Osteoblast (primary cell): ENCODE measurements at places on chromosomes 2 and 18. TPM values are rescaled to one million over a fixed set of nuclear protein-coding genes. Genes with fewer than 3 reads are reported as not detected.
A peak's percentile ranks its signal among the peaks of the same experiment; 100 is the strongest.

- H3K4me3 ChIP-seq: peak overlapping the region; percentile 86
- peaks cover 18% of the 10 kb centered on the region for H3K4me1 ChIP-seq
- peak overlapping the region; percentile 86 for H3K27ac ChIP-seq
- no peaks in the 10 kb centered on the region for H3K27me3 ChIP-seq
- DNase-seq: peak; percentile 77
- no peaks in the 10 kb centered on the region for H3K36me3 ChIP-seq
These were observed 587 bp downstream of the MEIS1 start for GRCh38 chr2:66435549-66435875.

- no peaks in the 10 kb centered on the region for H3K36me3 ChIP-seq
- peak; percentile 35 for DNase-seq
- H3K4me3 ChIP-seq: no peak overlapping the region
- H3K27me3 ChIP-seq: no peaks in the 10 kb centered on the region
These were observed 55.9 kb downstream of the SDC1 start for GRCh38 chr2:20168727-20169696.

GRCh38 chr2:206418968-206419367 is 24.4 kb upstream of the ADAM23 start:
- no peak for DNase-seq
- no peaks in the 10 kb centered on the region for H3K36me3 ChIP-seq
- H3K27ac ChIP-seq: no peak overlapping the region
- H3K27me3 ChIP-seq: no peaks in the 10 kb centered on the region
- no peaks in the 10 kb centered on the region for H3K4me1 ChIP-seq

- no peaks in the 10 kb centered on the region for H3K36me3 ChIP-seq
- no peak for DNase-seq
- H3K4me1 ChIP-seq: no peaks in the 10 kb centered on the region
These were observed 24.2 kb downstream of the MYT1L start for GRCh38 chr2:2306878-2307277.

DNA sequence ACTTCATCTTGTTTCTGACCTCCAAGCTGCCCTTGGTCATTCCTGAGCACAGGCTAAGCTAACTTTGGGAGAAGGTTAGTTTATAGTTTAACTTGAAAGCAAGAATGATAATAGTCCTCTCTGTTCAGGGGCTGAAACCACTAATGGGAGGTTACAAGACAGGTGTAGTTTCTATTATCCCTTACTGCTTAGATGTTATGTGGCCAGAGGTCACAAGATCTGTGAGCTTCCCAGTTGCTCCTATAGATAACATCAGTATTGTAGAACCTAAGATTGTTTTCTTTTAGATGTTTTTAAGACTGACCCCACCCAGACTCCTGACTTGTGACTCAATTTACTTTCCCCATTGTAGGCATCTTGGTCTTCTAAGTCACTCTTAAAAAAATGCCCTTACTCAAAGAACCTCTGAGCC is 94.8 kb upstream of the LPIN2 start:
- H3K27me3 ChIP-seq: peaks cover 4% of the 10 kb centered on the region
- DNase-seq: no peak
- no peaks in the 10 kb centered on the region for H3K36me3 ChIP-seq
- H3K4me3 ChIP-seq: no peak overlapping the region

GRCh38 chr18:13436576-13436975 is 218.0 kb downstream of the LDLRAD4 start:
- no peak overlapping the region for H3K27ac ChIP-seq
- peaks cover 15% of the 10 kb centered on the region for H3K4me1 ChIP-seq
- peaks cover 8% of the 10 kb centered on the region for H3K27me3 ChIP-seq
- H3K36me3 ChIP-seq: no peaks in the 10 kb centered on the region
- H3K4me3 ChIP-seq: no peak overlapping the region
- no peak for DNase-seq

- H3K4me3 ChIP-seq: no peak overlapping the region
- peak overlapping the region; percentile 56 for H3K27ac ChIP-seq
- H3K36me3 ChIP-seq: no peaks in the 10 kb centered on the region
These were observed 80.3 kb downstream of the VSNL1 start for GRCh38 chr2:17620841-17621240.

GRCh38 chr2:119939915-119940314 is 73.0 kb upstream of the EPB41L5 start:
- DNase-seq: no peak
- H3K4me3 ChIP-seq: no peak overlapping the region
- no peaks in the 10 kb centered on the region for H3K4me1 ChIP-seq
- H3K27me3 ChIP-seq: no peaks in the 10 kb centered on the region
- H3K27ac ChIP-seq: no peak overlapping the region
- no peaks in the 10 kb centered on the region for H3K36me3 ChIP-seq

- no peaks in the 10 kb centered on the region for H3K27me3 ChIP-seq
- no peak for DNase-seq
- no peaks in the 10 kb centered on the region for H3K4me1 ChIP-seq
- H3K4me3 ChIP-seq: no peak overlapping the region
- no peaks in the 10 kb centered on the region for H3K36me3 ChIP-seq
These were observed 111.3 kb downstream of the NDUFA10 start for GRCh38 chr2:239913636-239914417.

DNA sequence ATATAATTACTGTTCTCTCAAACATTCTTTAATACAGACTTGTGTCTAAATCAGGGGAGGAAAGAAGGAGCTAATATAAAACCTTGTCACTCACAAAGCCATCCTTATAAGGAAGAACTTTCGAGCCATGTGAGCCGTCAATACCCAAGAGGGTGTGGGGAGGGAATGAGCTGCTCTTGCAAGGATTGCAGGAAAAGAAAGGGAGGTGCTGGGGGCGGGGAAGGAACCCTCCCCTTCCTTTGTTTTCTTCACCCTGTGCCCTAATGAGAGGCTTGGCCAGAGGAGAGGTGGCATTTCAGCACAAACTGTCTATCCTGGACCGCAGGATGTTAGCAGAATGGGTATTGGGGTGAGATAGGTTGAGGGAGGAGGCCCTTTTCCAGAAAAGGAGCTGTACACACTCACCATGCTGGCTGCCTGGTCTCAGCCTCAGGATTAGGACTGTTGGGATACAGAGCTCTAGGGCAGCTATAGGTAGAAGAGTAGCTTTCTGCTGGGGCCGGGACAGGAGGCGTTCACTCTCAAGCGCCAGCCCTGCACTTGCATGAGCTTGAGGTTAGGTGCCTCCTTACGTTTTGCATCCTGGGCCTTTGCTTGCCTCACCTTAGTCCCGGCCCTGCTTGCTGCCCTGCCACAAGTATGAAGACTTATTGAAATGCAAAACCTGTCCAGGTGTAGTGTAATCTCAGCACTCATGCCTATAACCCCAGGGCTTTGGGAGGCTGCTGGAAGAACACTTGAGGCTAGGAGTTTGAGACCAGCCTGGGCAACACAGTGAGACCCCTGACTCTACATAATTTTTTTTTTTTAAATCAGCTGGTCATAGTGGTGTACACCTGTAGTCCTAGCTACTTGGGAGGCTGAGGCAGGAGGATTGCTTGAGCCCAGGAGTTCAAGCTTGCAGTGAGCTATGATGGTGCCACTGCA is 190.5 kb downstream of the LOXHD1 start:
- no peak overlapping the region for H3K4me3 ChIP-seq
- no peak overlapping the region for H3K27ac ChIP-seq
- H3K36me3 ChIP-seq: no peaks in the 10 kb centered on the region
- H3K27me3 ChIP-seq: no peaks in the 10 kb centered on the region
- no peaks in the 10 kb centered on the region for H3K4me1 ChIP-seq

GRCh38 chr2:77579076-77579769 is 57.0 kb upstream of the LRRTM4 start:
- no peak for DNase-seq
- H3K27me3 ChIP-seq: no peaks in the 10 kb centered on the region
- no peaks in the 10 kb centered on the region for H3K4me1 ChIP-seq
- no peaks in the 10 kb centered on the region for H3K36me3 ChIP-seq
- no peak overlapping the region for H3K27ac ChIP-seq

DNA sequence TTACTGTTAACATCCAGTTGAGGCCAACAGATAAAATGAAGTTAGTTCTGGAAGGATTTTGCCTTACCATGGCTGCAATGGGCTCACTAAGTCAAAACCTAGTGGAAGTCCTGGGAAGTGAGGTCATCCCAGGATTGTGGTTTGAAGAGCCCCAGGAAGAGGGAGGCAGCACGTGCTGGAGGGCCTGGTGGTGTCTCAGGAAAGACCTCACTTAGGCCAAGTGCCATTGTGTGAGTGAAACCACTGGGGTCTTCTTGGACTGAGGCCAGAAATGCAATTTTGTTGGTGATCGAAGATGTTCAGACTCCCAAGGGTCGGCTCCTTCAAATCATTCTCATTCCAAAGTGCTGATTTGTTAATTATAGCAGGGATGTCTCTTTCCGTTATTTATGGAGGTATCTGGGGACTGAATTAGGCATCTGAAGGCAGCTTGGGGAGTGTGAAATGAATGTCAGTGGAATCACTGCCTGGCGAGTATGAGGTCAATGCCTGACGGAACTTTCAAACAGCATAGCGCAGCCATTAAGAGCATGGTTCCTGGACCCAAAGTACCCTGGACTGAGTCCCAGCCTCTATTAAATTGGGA is 60.0 kb downstream of the IL1R2 start:
- H3K27ac ChIP-seq: peak overlapping the region; percentile 70
- H3K4me3 ChIP-seq: no peak overlapping the region
- peaks cover 58% of the 10 kb centered on the region for H3K4me1 ChIP-seq
- peak; percentile 48 for DNase-seq
- no peaks in the 10 kb centered on the region for H3K27me3 ChIP-seq

DNA sequence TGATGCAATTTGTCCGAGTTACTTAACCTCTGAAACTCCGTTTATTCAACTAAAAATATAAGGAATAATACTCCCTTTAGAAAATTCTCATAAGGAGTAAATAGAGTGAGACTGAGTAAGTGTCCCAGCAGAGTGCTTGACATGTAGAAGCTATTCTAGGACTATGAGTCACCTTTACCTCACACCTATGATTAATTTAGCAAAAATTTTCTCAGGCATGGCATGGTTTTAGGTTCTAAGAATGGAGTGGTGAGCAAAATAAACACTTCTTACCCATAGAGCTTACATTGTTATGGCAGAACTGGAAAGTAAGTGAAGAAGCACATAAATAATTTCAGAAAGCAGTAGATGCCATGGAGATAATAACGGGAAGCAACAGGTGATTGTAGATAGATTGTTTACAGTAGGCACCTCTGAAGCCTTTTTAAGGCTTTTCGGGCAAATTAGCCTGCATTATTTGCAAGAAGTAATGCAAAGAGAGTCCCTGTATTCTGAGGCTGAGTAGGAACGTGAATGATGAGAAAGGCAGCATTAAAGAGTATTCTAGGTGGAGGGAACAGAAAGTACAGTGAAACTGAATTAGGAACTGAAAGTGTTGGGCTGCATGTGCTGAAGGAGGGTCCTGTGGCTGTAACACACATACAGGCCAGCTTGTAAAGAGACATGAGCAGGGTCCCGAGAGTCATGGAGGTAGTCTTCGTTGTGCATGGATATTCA is 209.2 kb downstream of the ZNF407 start:
- no peaks in the 10 kb centered on the region for H3K27me3 ChIP-seq
- H3K27ac ChIP-seq: peak overlapping the region; percentile 75
- H3K4me1 ChIP-seq: peaks cover 15% of the 10 kb centered on the region

GRCh38 chr2:152594792-152595191 is 122.5 kb downstream of the PRPF40A start:
- no peak for DNase-seq
- H3K27me3 ChIP-seq: no peaks in the 10 kb centered on the region
- no peak overlapping the region for H3K4me3 ChIP-seq
- peak overlapping the region; percentile 41 for H3K27ac ChIP-seq
- no peaks in the 10 kb centered on the region for H3K36me3 ChIP-seq

DNA sequence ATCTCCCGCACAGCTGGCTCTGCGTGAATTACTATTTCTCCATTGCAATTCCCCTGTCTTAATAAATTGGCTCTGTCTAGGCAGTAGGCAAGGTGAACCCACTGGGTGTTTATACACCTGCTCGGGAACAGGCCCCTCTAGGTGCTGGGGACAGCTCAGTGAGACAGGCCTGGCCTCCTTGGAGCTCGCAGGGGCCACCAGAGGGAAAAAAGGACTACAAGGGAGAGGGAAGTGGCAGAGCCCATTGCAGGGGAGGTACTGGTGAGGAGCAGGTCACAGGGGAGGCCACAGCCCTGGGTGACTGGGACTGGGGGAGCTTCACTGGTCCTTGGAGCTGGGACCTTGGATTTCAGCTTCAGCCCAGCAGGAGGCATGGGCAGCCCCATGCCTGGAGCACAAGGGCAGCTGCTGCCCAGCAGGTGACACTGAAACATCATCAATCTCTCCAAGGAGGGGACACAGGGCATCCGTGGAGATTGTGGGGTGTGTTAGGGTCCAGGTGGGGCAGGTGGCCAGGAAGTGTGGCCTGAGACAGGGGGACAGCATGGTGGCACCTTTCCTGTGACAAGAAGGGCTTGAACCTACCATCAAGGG is 31.2 kb downstream of the NGEF start:
- H3K4me1 ChIP-seq: peaks cover 19% of the 10 kb centered on the region
- H3K27me3 ChIP-seq: peaks cover 2% of the 10 kb centered on the region
- H3K27ac ChIP-seq: no peak overlapping the region
- H3K4me3 ChIP-seq: no peak overlapping the region
- no peaks in the 10 kb centered on the region for H3K36me3 ChIP-seq

DNA sequence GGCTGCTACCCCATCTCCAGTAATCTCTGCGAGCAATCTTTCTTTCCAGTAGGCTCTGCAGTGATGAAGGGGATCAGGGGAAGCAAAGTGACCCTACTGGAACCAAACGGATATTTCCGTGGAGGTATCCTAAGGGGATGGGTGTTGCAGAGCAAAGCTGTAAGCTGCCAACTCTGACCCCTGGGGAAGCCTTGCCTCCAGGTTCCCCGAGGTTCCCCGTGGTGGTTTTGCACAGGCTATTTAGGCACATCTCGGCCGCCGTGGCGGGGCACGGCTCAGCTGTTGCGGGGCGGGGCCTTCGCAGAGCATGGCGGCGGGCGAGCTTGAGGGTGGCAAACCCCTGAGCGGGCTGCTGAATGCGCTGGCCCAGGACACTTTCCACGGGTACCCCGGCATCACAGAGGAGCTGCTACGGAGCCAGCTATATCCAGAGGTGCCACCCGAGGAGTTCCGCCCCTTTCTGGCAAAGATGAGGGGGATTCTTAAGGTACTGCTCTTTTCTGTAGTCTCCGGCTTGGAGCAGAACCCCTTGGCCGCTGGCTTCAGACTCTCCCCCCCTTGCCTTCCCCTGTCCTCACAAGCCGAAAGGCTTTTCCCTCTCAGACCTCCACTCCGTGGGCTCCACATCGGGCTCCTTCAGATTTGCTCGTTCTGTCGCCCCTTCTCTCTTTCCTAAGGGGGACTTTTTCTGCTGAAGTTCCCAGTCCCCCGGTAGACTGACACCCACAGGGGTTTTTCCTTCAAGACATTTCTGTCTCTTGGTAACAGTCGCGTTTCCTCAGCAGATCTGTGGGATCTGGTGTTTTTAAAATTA is at the start of gene COMMD1:
Gene COMMD1, plus strand, starts transcription at position 303 of the 814 bp plus-strand sequence. Its CDS starts 5 bp downstream, at position 308.
- DNase-seq: peak; percentile 86
- H3K36me3 ChIP-seq: no peaks in the 10 kb centered on the region
- peak within 1 kb of the TSS; percentile 68 for H3K27ac ChIP-seq
- peaks cover 10% of the 10 kb centered on the region for H3K4me1 ChIP-seq
- H3K4me3 ChIP-seq: peak within 1 kb of the TSS; percentile 96

- H3K4me3 ChIP-seq: peak overlapping the region; percentile 87
- DNase-seq: peak; percentile 100
- H3K27ac ChIP-seq: no peak overlapping the region
- H3K4me1 ChIP-seq: peaks cover 10% of the 10 kb centered on the region
- peaks cover 26% of the 10 kb centered on the region for H3K27me3 ChIP-seq
These were observed 1.3 kb downstream of the BCL2L11 start for GRCh38 chr2:111121828-111122630.

WIPF1 gene
- total RNA-seq: 17.7 and 18.0 TPM in 2 replicates

RAD51AP2 gene
- not detected in 2 replicates for total RNA-seq

SIGLEC15 gene
- 8.0 and 12.1 TPM in 2 replicates for total RNA-seq

MEIS1 gene
- 11.9 and 15.9 TPM in 2 replicates for total RNA-seq

APOB gene
- under 0.01 TPM in 2 replicates for total RNA-seq

SMIM21 gene
- total RNA-seq: not detected in 2 replicates

ADGRF3 gene
- total RNA-seq: under 0.01 and 0.59 TPM in 2 replicates

VPS4B gene
- 42.4 and 47.4 TPM in 2 replicates for total RNA-seq

SLC23A3 gene
- 1.4 and 1.5 TPM in 2 replicates for total RNA-seq

COL6A3 gene
- total RNA-seq: 4,017 and 4,247 TPM in 2 replicates

SKOR2 gene
- not detected in 2 replicates for total RNA-seq

COLEC11 gene
- under 0.01 and 0.36 TPM in 2 replicates for total RNA-seq

DSC3 gene
- total RNA-seq: under 0.01 TPM in 2 replicates
